ENCODE measurements at places on chromosomes 3 and 15.

DNA sequence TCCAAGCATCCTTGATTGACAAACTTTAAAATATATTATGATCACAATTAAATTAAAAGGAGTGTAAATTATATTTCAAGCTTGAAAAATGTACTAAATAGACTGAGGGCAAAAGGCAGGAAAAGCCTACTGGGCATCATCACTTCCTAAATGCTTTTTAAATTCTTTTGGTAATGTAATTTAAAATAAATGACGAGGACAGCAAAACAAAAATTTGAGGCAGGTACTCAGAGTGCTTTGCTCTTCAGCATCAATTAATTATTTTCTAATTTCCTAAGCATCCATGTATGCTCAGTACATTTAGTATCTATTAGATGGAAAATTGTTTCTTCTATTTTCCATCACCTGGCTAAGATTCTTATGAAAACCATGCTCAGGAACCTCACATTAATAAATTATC is 5.2 kb downstream of the CBLB start:
- no peak for DNase-seq

- no peak for DNase-seq
Measured at GRCh38 chr3:29156086-29156715, 124.7 kb upstream of the RBMS3 start.

- DNase-seq = no peak
Measured at GRCh38 chr3:146493221-146493620, 23.9 kb upstream of the PLSCR2 start.

DNA sequence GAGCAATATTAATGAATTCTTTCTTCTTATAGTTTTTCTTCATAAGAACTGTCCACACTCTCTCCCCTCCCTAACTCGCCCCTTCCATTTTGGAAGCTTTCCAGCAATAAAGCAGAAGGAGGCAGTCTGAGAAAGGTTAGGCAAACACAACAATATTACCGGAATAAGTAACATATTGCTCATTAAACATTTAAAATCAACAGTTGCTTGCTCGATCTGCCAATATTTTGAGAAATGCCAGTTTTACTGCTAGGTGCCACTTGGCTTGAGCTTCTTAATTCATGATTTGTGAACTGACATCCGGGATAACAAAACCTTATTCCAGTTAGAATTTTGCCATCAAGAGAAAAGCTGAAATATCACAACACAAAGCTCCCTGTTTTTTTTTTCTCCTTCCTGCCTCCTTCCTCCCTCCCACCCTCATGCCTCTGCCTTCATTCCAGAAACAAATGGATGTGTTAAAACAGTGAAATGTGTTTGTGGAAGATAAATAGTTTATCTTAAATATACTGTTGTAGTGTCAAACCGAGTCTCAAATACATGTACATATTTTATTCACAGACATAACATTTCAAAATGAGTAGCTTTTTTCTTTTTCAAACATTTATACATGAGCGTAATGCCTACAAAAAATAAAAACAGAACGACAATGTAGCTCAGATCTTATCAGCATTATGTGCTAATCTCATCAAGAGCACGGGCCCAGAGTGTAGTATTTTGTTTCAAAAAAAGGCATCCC is 253.7 kb downstream of the GAP43 start:
- no peak for DNase-seq

- no peak for DNase-seq
Measured at GRCh38 chr15:57082054-57082728, 163.7 kb downstream of the TCF12 start.

DNA sequence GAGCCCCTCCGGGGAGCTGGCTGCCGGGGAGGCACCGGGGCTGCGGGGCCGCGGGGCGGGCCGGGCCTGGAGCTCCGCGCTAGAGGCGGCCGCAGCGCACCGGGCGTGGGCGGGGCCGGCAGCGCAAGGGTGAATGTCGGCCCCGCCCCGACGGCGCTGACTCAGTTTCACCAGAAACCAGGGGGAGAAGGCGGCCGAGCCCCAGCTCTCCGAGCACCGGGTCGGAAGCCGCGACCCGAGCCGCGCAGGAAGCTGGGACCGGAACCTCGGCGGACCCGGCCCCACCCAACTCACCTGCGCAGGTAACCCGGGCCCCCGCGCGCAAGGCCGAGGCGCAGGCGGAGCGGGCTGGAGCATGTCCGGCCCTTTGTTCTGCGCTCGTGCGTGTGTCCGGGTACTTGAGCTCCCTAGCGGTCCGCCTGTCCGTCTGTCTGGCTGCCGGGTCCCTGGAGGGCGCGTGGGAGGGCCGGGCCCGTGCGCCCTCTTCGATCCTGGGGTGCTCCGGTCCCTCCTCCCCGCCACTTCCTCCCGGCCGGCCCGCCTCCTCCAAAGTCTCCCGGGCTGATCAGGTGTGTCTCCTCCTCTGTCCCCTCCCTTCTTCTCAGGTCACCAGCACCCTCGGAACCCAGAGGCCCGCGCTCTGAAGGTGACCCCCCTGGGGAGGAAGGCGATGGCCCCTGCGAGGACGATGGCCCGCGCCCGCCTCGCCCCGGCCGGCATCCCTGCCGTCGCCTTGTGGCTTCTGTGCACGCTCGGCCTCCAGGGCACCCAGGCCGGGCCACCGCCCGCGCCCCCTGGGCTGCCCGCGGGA is at the start of gene SPINT1:
Gene SPINT1 (plus strand): TSS at position 164 of the 811 bp plus-strand sequence. CDS start 507 bp downstream, at position 671.
- no peak for DNase-seq

DNA sequence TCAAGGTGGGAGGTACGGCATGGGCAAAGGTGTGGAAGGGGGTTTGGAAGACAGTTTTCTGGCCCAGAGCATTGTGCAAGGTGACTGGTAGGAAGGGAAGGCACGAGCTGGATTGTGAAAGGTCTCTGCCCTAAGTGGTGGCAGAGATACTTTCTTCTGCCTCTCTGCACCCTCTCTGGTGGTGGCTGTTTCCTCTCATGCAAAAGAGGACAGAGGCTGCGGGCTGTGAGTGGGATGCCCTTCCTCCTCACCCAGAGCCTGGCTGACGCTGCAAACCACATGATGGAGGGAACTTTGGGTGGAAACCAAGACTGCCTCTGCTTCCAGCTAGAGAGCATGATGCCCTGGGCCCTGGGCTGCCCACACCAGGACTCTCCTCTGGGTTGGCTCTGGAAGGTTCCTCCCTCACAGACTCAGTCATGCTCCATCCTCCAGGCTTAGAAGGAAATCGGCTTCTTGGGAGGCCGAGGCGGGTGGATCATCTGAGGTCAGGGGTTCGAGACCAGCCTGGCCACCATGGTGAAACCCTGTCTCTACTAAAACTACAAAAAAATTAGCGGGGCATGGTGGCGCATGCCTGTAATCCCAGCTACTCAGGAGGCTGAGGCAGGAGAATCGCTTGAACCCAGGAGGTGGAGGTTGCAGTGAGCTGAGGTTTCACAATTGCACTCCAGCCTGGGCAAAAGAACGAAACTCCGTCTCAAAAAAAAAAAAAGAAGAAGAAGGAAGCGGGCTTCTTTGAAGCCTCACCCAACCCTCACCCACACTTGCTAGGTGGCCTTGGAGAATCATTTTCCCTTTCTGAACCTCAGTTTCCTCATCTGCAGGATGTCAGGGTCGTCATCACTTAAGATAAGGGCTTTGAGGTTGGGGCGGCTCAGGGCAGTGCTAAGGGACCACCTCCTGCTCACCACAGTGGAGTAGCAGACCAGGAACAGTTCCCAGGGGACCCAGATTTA is 8.3 kb downstream of the PSTPIP1 start:
- no peak for DNase-seq
